ENCODE measurements at places on chromosomes 2 and 18. TPM values are rescaled to one million over a fixed set of nuclear protein-coding genes. Genes with fewer than 3 reads are reported as not detected.

SLC9A2 gene
- total RNA-seq, result 0.18 TPM

CD28 gene
- total RNA-seq, result 94.2 TPM

MTCL1 gene
- total RNA-seq, result 0.52 TPM

CLEC4F gene
- total RNA-seq, result not detected

ACKR3 gene
- 2.4 TPM for total RNA-seq

VWA3B gene
- not detected for total RNA-seq

ANKRD62 gene
- total RNA-seq, result not detected

FAM228A gene
- not detected for total RNA-seq

GPD2 gene
- total RNA-seq, result 40.9 TPM

ACADL gene
- not detected for total RNA-seq

UGT1A4 gene
- not detected for total RNA-seq

DSEL gene
- 0.13 TPM for total RNA-seq

GATA6 gene
- not detected for total RNA-seq

SERPINB10 gene
- total RNA-seq, result not detected

TWIST2 gene
- not detected for total RNA-seq

ASXL3 gene
- not detected for total RNA-seq

REG3A gene
- not detected for total RNA-seq

RAB6C gene
- not detected for total RNA-seq

C2orf74 gene
- total RNA-seq, result 13.3 TPM

MYOM1 gene
- 1.3 TPM for total RNA-seq

FIGLA gene
- not detected for total RNA-seq

UGT1A6 gene
- not detected for total RNA-seq

RBKS gene
- total RNA-seq, result 7.2 TPM

ANO7 gene
- total RNA-seq, result 5.4 TPM

FBLN7 gene
- total RNA-seq, result 7.4 TPM

GCG gene
- total RNA-seq, result not detected

EFHD1 gene
- 0.70 TPM for total RNA-seq

STEAP3 gene
- 0.34 TPM for total RNA-seq

SKA1 gene
- 29.4 TPM for total RNA-seq

NOTO gene
- total RNA-seq, result not detected

ACMSD gene
- not detected for total RNA-seq

TMEM214 gene
- 58.9 TPM for total RNA-seq
